ENCODE measurements at places on chromosomes 7 and 10. TPM values are rescaled to one million over a fixed set of nuclear protein-coding genes. Genes with fewer than 3 reads are reported as not detected.
A peak's percentile ranks its signal among the peaks of the same experiment; 100 is the strongest.

DNA sequence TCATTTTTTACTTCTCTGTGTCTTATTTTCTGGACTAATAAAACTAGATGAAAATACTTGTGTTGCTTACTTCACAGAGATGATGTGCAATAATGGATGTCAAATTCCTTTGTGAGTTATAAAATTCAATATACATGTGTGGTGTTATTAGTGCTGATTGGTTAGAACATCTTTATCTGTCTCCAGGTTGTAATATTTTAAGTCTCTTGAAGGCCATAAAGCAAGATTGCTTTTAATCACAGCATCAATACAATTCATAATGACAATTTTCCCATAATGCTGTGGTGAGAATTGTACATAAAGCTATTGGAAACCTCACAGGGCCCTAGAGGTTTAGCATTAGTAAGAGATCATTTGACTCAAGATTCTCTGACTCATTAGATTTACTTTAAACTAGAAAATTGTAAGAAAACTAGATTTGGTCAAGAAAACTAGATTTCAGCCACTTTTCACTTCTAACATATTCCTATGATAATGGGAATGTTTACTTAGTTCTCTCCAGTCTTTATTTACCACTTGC lies 963.7 kb downstream of the REEP3 start:
- DNase-seq, result no peak

The SERPINE1 gene
- 463 TPM for total RNA-seq

DNA sequence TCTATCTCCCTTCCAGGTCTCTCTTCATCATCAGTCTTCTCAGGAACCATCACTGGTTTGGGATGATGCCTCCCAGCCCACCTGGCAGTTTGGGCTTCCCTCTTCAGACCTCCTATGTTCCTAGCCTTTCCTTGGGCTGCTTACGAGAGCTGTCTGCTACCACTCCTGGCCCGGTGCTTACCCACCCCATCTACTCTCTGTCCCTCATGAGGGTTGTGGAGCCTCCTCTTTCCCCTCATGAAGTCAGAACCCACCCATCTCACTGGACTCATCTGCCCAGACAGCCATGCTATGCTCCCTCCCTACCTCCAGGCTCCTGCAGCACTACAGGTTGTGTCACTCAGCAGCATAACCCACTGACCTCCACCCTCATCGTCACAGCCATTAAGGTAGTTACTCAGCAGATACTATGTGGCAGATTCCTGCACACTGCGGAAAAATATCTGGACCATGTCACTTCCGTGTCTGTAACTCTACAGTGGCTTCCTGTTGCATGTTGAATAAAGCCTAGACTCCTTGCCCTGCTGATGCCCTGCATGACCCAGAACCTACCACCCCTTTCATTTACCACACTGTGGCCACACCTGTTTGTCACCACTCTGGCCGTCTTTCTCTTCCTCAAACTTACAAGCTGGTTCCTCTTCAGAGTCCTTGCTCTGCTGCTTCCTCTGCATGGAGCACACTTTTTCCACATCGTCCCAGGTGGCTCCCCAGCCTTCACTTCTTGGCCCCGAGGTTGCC lies 2.0 kb downstream of the DBNL start:
- no peak for DNase-seq

DNA sequence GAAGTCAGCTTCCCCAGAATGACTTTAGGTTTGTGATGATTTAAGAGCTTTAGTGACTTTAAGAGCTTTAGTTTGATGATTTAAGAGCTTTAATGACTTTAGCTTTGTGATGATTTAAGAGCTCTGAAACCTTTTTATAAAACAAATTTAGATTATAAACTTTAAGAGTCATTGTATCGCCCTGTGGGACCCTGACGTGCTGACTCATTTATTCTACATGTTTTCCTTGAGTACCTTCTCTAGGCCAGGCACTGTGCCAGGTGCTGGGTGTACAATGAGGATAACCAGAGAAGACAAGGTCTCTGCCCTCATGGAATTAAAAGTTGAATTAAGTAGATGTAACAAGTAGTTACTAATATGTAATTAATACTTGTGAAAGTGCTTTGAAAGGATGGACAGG lies 45.4 kb downstream of the CNNM1 start:
- DNase-seq, result peak; percentile 75

GRCh38 chr7:20454202-20454601 lies 123.5 kb downstream of the ITGB8 start:
- no peak for DNase-seq

The ARHGAP22 gene
- total RNA-seq, result 8.2 TPM

The FZD1 gene
- total RNA-seq, result 6.4 TPM

The MRC1 gene
- total RNA-seq, result not detected

GRCh38 chr10:95211606-95212279 lies 17.7 kb downstream of the ACSM6 start:
- DNase-seq, result no peak

DNA sequence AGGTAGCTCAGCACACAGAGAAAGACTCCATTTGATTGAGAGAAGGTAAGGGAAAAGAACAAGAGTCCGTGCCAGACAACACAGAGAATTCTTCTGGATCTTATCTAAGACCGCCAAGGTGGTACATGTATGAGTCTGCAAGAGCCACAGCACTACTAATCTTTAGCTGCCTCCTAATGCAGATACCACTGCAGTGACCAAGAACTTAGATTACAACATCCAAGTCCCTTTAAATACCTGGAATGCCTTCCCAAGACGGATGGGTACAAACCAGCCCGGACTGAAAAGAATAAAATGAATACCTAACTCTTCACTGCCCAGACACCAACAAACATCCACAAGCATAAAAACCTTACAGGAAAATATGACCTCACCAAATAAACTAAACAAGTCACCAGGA lies 33.3 kb downstream of the TFEC start:
- DNase-seq, result no peak

- DNase-seq, result no peak
Measured at GRCh38 chr10:29647478-29647877, 12.7 kb upstream of the SVIL start.

- peak; percentile 98 for DNase-seq
Measured at GRCh38 chr7:77696057-77696642, at the start of gene RSBN1L. Gene RSBN1L, plus strand, starts transcription at chr7:77696459. Its CDS starts 11 bp downstream, at chr7:77696470.
